ENCODE measurements at places on chromosomes 2 and 18.

- no peak for DNase-seq
Measured at GRCh38 chr18:7662866-7663265, 95.8 kb downstream of the PTPRM start.

DNA sequence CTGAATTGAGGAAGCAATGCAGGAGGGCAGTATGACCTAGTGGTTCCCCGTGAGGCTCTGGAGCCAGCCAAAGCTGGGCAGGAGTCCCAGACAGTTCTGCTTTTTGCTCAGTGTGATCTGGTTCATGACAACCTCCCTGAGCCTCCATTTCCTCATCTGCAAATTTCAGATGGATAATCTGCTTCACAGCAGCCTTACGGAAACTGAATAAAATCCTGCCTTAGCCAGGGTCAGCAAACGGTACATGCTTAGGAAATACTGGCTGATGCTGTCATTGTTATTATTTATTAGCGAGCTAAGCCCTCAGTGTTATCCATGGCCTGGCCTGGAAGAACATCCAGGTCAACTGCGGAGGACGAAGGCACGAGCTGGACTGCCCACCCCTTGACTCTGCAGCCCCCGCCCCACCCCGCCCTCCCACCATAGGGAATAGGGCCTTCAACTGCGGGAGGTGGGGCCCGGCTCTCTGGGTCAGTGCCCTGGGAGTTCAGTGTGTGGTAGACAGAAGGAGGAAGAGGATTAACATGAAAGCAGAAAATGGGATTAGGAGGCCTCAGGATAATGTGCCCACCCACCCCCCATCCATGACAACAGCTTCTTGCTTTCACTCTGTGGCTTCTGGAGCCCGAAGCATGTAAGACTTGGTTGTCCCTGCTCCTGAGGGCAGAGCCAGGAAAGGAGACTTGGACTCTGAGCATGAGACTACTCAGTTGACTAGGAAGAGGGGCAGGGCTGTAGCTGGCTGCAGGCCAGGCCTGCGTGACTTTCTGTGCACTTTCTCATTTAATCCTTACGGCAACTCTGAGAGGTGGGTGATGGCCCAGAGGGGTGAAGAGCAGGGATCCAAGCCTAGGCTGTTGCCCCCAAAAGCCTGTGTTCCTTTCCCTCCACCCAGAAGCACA is 13.1 kb downstream of the PKDCC start:
- DNase-seq, result no peak

DNA sequence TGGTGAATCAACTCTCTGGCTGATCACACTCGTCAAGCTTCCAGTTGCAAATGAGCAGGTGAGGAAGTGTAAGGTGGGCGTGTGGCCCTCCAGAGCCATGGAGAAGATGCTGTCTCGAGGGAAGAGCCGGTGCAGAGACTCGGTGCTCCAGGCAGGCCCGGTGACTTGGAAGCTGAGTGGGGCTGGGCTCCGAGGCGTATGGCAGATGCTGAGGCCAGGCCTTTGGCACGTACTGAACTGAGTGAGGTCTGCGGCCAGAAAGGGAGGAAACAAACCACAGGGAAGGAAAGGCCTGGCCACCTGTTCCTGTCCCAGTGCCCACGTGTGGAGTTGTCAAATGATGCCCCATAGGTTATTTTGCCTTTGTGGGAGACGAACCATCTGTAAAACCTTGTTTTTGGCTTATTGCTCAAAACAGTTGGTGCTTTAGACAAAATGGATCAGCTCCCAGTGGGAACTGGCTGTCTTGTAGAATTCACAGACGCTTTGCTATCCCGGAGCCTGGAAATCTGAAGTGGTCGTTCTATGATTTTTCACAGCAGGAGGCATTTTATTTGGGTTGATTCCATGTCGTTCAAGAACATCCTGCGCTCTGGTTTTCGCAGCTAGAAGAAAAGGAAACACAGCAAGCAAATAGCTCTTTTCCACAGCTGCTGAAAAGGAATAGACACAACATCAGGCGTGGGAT is 117.5 kb upstream of the TMEM18 start:
- no peak for DNase-seq

- no peak for DNase-seq
Measured at GRCh38 chr2:23548143-23548769, 163.3 kb downstream of the KLHL29 start.

- no peak for DNase-seq
Measured at GRCh38 chr18:289026-289425, 21.2 kb upstream of the THOC1 start.

Data from CD8-positive, alpha-beta T cell (primary cell).